ENCODE measurements at places on chromosomes 5 and 9. TPM values are rescaled to one million over a fixed set of nuclear protein-coding genes. Genes with fewer than 3 reads are reported as not detected.

The OTULINL gene
- total RNA-seq: 104 TPM

The ACTBL2 gene
- not detected for total RNA-seq

The CER1 gene
- not detected for total RNA-seq

The LOX gene
- total RNA-seq: 26.8 TPM

The NEURL1B gene
- 25.0 TPM for total RNA-seq

The WWC1 gene
- 94.2 TPM for total RNA-seq

The LCN9 gene
- not detected for total RNA-seq

The LCN15 gene
- not detected for total RNA-seq

The LAMC3 gene
- total RNA-seq: 28.5 TPM

The INSYN2B gene
- total RNA-seq: 0.17 TPM

GRCh38 chr9:113997610-113998009, 80.5 kb downstream of the AMBP start:
- no peak for DNase-seq

DNA sequence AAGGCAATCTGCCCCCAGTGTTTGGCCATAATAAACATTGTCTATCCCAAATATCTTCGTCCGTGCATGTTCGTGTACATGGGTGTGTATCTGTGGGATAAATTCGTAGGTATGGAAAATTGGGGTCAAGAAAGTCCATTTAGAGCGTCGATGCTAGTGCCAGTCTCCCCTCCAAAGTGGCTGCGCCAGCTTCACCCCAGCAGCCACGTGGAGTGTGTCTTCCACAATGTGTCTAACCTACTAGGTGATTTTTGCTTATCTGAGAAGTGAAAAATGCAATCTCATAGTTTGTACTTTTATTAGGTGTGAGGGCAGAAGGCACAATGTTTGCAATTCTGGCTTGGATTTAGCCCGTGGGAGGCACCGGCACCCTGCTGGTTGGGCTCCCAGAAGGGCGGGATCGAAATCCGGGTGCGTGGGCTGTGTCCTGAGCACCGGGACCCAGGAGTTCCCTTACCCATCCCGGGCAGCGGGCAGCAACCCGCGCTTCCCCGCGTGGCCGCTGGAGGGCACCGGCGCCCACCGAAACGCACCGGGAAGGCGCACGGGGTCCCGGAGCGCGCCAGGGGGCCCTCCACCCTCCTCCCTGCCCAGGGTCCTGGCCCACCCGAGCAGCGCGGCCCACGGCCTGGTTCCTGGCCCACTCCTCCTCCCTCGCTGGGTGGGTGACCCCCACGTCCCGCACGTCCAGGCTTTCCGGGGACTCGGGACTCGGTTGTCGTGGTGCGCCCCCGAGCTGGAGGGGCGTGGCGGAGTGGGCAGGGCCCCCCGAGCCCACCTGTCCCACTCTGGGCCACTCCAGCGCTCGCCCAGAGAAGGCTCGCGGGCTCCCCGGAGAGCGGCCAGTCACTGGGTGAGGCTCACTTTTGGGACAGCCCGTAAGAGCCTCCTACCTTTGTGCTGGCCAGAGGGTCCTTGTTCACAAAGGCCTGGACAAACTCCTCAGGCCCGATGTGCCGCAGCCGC, 55.4 kb upstream of the RNF130 start:
- DNase-seq: peak; percentile 72

- DNase-seq: no peak
Measured at GRCh38 chr5:133401731-133402347, 210.5 kb downstream of the FSTL4 start.

DNA sequence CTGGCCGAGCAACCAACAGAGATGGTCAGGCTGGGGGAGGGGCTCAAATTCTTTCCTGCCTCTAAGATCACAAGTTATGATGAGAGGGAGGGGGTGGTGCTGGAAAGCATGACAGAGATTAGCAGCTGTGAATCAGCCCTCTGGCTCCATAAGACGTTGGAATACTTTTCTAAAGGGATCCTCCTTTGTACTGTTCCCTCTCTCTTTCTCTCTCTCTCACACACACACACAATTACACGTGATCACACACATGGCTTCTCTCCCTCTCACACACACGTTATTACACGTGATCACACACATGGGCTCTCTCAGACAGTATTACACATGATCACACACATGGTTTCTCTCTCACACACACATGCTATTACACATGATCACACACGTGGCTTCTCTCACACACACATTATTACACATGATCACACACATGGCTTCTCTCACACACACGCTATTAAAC, at the start of gene SLC45A2:
SLC45A2 (minus strand) TSS at position 23 of the 454 bp plus-strand sequence. CDS start 110 bp downstream, outside the sequence.
- DNase-seq: no peak

GRCh38 chr9:131628459-131629225, 83.3 kb downstream of the PRRT1B start:
- DNase-seq: peak; percentile 50

DNA sequence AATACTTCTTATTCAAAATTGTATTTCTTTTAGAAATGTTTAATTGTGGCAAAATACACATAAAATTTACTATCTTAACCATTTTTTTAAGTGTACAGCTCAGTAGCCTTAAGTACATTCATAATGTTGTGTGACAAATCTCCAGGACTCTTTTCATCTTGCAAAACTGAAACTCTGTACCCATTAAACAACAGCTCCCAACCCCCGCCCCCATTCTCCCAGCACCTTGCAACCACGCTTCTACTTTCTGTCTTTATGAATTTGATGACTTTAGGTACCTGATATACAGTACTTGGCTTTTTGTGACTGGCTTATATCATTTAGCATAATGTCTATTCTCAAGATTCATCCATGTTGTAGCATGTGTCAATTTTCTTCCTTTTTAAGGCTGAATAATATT, 2.8 kb upstream of the IL5 start:
- no peak for DNase-seq

GRCh38 chr5:175290379-175290778, 153.6 kb downstream of the DRD1 start:
- DNase-seq: no peak

DNA sequence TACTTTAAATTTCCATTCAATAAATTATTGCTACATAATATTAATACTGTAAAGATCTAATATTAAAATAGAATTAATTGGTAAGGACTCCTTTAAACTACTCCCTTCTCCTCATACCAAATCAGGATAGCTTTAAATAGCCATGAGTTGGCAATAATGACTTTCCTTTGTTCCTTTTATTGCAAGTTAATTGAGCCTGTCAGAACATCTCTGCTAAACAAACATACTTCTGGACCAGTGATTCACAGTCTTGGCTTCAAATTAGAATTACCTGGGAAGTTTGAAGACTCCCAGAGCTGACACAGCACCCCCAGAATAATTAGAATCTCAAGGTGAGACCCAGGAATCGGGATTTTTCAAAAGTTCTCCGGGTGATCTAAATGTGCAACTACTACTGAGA, 18.7 kb downstream of the C5orf58 start:
- DNase-seq: no peak

DNA sequence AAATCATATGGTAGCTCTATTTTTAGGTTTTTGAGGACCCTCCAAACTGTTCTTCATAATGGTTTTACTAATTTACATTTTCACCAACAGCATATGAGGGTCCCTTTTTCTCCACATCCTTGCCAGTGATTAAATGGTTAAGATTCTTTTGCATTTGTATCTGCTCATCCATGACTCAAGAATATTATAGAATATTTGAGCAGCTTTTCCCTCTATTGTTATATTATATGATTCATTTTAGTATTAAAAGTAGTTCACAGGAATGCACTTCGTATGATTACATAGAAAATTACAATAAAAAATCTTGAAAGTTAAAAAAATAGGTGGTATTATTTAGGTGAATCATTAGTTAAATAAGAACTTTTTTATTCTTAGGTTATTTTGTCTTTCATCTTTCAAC, 140.7 kb downstream of the WDR70 start:
- DNase-seq: no peak

DNA sequence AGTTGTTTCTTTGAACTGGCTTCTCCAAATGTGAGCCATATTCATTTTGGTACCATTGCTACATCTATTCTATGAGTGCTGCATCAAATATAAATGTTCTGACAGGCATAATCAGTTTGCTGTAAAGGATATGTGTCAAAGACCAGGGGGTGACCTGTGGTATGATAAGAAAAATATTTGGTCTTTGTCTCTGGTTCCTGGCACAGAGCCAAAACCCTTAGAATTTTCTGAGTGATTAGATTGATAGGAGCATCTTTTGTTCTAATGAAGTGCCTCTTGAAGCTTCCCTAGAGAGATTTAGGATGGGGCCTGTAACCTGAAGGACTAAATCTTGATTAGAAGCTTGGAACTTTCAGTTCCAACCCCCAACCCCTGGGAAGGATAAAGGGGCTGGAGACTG, 256.3 kb downstream of the NNT start:
- no peak for DNase-seq

- peak; percentile 80 for DNase-seq
Measured at GRCh38 chr9:130461218-130461630, 16.5 kb downstream of the ASS1 start.

DNA sequence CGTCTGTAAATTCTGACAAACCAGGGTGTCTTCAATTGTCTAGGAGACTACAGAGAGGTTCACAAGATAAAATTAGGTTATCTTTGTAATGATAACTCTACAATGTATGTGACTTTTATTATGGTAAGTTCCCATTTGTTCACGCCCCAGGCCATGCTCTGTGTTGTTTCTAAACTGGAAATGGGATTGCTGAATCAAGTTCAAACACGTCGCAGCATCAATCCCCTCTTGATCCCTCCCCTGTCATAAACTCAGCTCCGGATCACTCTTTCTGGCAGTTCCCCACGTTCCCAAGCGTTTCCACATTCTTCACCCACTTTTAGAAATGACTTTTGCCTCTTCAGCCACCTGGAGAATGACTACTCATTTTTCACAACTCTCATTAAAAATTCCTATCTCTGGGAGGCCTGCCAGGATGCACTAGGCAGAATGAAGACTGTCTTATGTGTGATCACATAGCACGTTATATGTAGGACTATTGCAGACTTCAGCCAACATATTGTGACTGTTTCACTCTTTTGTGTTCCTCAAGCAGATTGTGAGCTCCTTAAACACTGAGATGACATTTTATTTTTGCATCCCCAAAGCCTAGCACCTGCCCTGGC, 1124.2 kb upstream of the WWC1 start:
- DNase-seq: no peak

GRCh38 chr5:59025734-59026133, 442.9 kb downstream of the RAB3C start:
- DNase-seq: no peak

DNA sequence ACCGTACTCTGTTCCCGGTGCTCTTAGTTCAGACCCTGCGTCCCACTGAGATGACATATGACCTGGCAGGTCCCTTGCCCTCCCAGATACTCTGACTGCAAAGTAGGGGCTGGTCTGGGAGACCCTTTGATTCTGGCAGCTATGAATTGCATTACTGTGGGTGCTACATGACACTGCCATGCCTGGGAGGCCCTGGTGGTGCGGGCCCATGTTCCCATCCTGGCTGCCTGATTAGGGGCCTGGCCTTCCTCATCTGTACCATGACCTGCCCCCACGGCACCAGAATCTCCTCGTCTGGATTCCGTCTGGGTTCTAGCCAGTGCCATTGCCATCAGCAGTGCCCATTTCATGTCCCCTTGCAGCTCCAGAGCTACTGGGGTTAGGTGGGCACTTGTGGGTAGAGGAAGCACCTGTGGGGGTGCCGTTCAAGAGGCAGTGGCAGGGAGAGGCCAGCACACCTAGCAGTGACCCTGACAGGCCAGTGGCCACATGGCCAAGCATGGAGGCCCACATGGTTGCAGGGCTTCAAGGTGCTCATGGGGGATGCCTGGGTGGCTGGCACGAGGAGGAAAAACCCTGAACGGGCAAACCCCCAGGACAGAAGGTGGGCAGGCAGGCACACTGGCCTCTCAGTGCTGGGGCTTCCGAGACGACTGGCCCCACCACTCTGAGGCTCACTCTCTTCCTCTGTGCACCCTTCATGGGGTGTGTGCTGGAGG, 69.7 kb downstream of the PHF2 start:
- DNase-seq: peak; percentile 33

DNA sequence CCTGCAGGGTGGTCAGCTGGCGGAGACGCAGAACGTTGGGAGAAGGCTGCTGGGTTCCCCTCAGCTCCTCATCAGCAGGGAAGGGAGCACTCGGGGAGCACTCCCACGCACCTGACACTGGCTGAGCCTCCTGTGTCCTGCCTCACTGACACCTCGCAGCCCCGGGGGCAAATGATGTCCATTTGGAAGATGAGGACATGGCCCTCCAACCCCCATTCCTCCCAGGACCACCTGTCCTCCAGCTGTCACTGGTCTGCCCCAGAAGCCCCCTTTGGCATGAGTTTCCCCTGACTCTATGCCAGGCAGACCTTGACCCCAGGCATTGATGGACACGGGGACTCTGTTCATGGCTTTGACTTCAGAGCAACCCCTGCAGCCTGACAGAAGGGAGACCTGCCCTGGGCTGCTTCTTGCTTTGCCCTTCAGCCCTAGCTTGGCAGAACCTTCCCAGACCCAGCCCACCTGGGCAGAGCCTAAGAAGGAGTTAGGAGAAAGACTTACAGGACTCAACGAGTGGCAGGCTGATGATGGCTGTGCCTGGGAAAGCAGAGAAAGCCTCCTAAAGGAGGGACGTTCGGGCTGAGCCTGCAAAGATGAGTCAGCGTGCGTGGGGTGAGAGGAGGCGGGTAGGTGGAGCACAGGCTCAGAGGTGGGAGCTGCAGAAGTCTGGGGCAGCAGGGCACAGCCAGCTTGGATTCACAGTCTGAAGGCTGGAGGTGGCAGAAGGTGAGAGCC, 90.6 kb downstream of the LMX1B start:
- DNase-seq: peak; percentile 66

DNA sequence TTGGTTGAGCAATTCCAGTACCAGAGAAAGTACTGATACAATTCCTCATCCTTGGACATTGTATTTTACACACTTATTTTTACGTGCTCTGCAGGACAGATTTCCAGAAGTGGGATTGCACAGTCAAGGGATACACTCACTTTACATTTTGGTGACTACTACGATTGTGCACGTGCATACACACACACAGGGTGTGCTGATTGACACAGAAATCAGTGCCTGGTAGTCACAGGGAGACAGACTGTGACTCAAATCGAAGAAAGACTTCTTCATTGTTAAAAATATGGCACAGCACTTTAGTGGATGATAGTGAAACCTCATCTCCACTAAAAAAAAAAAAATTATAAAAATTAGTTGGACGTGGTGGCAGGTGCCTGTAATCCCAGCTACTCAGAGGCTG, 1.5 kb downstream of the GARIN3 start:
- DNase-seq: no peak

DNA sequence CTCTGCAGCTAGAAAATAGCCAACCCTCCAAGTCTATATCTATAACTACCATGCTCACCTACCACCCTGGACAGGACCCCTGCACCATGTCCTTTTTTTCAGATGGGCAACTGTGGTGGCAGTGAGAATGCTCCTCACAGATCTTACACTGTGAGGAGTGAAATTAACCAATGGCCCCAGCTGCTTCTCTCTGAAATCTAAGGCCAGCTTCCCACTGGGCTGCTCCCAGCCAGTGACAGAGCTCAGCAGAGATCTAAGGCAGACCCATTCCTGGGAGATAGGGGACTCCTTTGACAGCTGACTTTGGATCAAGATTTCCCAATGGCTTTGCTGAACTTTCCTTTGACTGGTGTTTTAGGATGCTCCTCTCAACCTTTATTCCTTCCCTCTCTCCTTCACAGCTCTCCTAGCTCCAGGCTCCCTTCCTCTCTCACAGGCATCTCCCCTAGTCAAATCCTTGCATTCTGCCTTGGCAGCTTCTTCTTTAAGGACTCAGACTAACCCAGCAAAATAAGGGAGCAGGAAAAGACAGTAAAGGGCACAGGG, 1.6 kb upstream of the ARAP3 start:
- no peak for DNase-seq

- no peak for DNase-seq
Measured at GRCh38 chr5:93422652-93423280, 158.3 kb downstream of the NR2F1-AS1 start.

Measured in upper lobe of right lung (tissue), 1 donor.